NCI-H2107 (cell line): ENCODE measurements at places on chromosomes 4 and X.

DNA sequence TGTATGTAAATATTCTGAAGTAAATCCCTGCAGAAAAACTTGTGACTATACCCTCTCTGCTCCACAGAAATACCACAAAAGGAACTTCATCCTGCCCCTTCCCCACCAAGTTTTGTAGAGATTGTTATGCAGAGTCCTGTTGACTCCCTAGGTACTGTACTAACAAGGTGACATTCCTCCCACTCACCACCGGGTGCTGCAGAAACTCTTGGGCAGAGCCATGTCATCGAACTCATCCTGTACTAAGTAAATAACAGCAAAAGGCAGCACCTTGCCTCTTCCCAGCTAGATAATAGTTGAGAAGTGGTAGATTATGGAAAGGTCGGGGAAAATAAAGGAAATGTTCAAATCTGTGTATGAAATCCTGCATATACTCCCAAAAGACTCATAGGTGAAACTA is 233.3 kb downstream of the STPG2 start:
- no peak for DNase-seq

DNA sequence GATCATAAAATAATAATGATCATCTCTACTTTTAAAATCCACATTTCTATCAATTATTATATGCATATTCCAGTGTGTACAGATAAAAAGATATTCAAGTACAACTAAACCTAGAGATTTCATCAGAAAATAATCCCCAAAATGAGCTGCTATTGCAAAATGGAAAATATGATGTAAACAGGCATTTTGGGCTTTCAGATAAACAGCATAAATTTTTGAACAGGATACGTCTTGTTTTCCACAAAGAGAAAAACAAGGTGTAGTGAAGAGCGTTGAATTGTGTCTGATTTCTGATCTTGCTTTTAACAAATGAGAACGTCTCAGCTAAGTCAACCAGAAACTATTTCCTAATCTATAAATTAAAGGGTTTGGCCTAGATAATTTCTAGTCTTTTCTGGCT is 349.6 kb upstream of the FTHL17 start:
- DNase-seq, result no peak

DNA sequence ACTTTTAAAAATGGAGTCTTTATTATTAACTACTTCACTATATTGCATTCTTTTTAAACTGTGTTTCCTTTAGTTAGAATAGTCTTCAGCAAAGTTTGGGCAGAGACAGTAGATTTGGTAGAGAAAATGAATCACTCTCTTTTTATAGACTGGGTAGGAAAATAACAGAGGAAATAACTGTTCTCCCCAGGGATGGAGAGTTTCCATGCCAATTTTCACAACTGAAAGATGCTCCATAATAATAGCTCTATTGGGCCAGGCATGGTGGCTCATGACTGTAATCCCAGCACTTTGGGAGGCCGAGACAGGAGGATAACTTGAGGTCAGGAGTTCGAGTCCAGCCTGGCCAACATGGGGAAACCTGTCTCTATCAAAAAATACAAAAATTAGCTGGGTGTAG is 13.1 kb downstream of the HSD17B13 start:
- no peak for DNase-seq

DNA sequence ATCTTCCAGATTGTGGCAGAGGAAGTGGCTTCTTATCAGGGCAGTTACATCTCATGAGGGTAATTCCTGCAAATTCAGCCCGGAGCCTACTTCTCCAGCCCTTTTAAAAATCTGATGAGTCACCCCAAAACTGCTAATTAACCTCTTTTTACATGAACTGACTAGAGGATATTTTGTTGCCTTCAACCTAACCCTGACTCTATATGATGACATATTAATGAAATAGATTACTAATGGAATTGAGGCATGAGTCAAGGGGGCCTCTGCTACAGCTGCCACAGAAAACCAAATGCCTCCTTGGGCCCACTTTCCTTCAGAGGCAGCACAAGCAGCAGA is 72.5 kb downstream of the QRFPR start:
- no peak for DNase-seq

DNA sequence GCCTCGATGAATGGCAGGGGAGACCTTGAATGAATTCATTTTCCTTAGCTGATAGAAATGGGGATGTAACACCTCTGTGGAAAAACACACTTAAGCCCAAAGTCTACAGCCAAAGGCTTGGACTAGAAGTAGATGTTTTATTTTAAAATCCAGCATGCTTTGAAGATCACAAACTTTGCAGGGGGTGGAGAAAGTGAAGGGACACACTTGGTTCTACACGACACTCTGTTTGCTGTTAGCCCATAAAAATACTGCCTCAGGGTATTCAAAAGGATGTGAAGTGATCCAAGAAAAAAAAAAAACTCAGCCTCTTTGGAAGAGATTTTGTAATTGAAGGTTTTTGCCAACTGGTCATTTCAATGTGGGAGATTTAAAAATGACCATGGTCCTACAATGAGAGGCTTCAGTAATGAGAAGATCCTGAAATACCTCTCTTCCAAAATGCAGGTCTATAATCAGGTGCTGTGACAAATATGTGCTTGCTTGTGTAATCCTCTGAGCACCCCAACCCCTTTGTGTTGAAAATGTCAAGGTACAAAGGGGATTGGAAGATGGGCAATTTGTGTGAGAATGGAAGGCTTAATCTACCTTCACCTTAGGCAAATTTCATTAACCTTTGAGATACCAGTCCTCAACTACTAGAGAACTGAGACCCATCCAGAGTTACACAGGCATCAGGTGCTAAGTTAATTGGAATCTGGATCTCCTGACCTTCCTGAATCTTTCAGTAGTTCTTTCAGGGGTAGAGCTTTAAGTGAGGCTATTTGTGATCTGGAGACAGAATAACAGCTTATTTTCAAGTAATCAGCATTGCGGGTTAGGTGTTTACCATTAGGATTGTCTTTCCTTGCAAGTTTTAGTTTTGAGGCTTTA is 82.5 kb downstream of the HS6ST2 start:
- DNase-seq, result no peak

DNA sequence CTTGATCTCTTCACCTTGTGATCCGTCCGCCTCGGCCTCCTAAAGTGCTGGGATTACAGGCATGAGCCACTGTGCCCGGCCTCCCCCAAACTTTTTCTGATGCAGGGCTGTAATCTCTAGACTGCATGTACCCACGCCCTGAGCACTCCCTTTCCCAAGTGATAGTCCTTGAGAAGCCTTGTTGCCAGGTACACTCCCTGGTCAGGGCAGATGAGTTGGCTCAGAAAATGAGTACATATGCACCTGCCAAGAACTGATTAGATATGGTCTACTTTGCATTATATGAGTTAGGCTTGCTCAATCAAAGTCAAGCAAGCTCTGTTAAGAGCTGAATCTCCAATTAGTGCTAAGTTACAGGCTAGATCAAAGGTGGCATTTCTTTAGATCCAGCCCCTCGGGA is 20.3 kb downstream of the APOO start:
- DNase-seq, result no peak

- DNase-seq, result no peak
Measured at GRCh38 chr4:100582146-100582545, 64.3 kb upstream of the EMCN start.

DNA sequence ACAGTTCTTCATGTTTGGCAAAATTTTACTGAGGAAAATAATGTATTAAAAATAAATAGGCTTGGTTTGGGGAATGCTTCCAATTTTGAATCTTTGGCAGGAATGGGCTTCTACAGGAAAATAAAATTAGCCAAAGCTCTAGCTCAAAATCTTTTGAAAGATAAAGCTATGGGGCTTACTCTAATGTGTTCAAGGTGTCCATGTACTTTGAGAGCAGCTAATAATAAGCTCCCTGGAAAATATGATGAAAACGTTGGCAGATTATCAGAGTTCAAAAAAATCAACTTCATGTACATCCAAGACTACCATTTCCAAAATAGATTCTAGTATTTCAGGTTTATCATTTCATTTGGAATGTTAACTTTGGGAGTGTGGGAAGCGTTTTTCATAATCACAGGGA is 158.4 kb downstream of the EMCN start:
- DNase-seq, result no peak

GRCh38 chrX:46803140-46803539 is 33.7 kb upstream of the RP2 start:
- no peak for DNase-seq

DNA sequence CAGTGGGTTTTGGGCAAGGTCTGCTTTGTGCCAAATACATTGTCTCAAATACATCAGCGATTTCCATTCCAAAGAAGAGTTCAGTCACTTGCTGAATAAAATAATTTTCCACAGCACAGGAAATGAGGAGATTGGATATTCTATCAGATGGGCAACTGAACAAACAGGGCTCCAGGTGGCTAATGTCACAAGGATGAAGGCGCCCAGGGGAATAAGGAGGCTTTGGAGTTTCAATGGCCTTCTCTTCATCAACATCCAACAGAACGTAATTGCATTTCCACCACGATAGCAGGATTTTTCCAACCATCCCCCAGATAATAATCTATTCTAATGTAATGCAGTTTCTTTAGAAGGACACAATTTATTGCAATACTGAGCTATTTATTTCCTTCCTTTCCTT is 104.7 kb upstream of the KLHL13 start:
- no peak for DNase-seq

GRCh38 chrX:112627206-112627605 is 52.5 kb downstream of the LHFPL1 start:
- DNase-seq, result no peak
